A549 treated with DMSO at 1 μM for 4 hours (cell line): ENCODE measurements at places on chromosomes 2 and 18. TPM values are rescaled to one million over a fixed set of nuclear protein-coding genes. Genes with fewer than 3 reads are reported as not detected.

Gene PKDCC
- total RNA-seq = 24.5 to 32.9 TPM (median 29.4 TPM) in 5 replicates

Gene TMEM17
- 5.3 to 6.8 TPM (median 5.7 TPM) in 5 replicates for total RNA-seq

Gene TUBA3E
- total RNA-seq = not detected in 5 replicates

Gene MCEE
- total RNA-seq = 10.1 to 12.2 TPM (median 11.0 TPM) in 5 replicates

Gene KYNU
- total RNA-seq = 304 to 362 TPM (median 328 TPM) in 5 replicates

Gene RAD51AP2
- not detected in 5 replicates for total RNA-seq

Gene APLF
- 0.68 to 1.0 TPM (median 0.79 TPM) in 5 replicates for total RNA-seq

Gene TUBB8B
- 0.14 TPM in 1 of 5 replicates, not detected in the others for total RNA-seq

Gene CFC1
- not detected in 5 replicates for total RNA-seq

Gene DCDC2C
- 0.15 to 0.50 TPM (median 0.36 TPM) in 5 replicates for total RNA-seq

Gene RAB6C
- total RNA-seq = not detected in 5 replicates

Gene UGT1A1
- total RNA-seq = 0.68 to 0.96 TPM (median 0.88 TPM) in 5 replicates

Gene ALPG
- 0.07 to 0.15 TPM (median 0.13 TPM) in 4 of 5 replicates, not detected in the other for total RNA-seq

Gene CHRNA1
- not detected in 5 replicates for total RNA-seq

Gene SIX2
- total RNA-seq = 0.16 to 0.39 TPM (median 0.21 TPM) in 5 replicates

Gene MOB1A
- total RNA-seq = 71.1 to 103 TPM (median 89.9 TPM) in 5 replicates

Gene PDCD1
- not detected in 5 replicates for total RNA-seq

Gene TMEM163
- total RNA-seq = 0.08 to 0.15 TPM (median 0.12 TPM) in 4 of 5 replicates, not detected in the other

Gene ATP8B1
- 9.9 to 13.9 TPM (median 10.6 TPM) in 5 replicates for total RNA-seq

Gene LCT
- 0.02 to 0.06 TPM (median 0.02 TPM) in 5 replicates for total RNA-seq

Gene EPAS1
- 97.2 to 112 TPM (median 110 TPM) in 5 replicates for total RNA-seq

Gene SLC23A3
- total RNA-seq = 0.57 to 1.4 TPM (median 0.70 TPM) in 5 replicates

Gene MC2R
- not detected in 5 replicates for total RNA-seq

Gene GNLY
- 0.54 TPM in 1 of 5 replicates, not detected in the others for total RNA-seq

Gene MGAT4A
- total RNA-seq = 0.78 to 1.7 TPM (median 1.3 TPM) in 5 replicates

Gene ZNG1B
- 40.3 to 44.0 TPM (median 42.6 TPM) in 5 replicates for total RNA-seq

Gene NLRC4
- 0.05 TPM in 1 of 5 replicates, not detected in the others for total RNA-seq

Gene CRYGC
- not detected in 5 replicates for total RNA-seq

Gene CYP1B1
- 9.3 to 11.1 TPM (median 10.8 TPM) in 5 replicates for total RNA-seq

Gene RHOB
- total RNA-seq = 115 to 198 TPM (median 181 TPM) in 5 replicates

Gene DTNB
- total RNA-seq = 9.2 to 11.2 TPM (median 10.4 TPM) in 5 replicates

Gene VWC2L
- total RNA-seq = not detected in 5 replicates

Gene PMAIP1
- total RNA-seq = 11.9 to 16.4 TPM (median 14.1 TPM) in 5 replicates

Gene VSNL1
- total RNA-seq = not detected in 5 replicates

Gene COL3A1
- total RNA-seq = 0.22 to 0.26 TPM (median 0.25 TPM) in 5 replicates

Gene COL6A3
- 0.03 to 0.11 TPM (median 0.09 TPM) in 5 replicates for total RNA-seq

Gene BMP10
- not detected in 5 replicates for total RNA-seq

Gene SUCLG1
- total RNA-seq = 93.5 to 97.6 TPM (median 95.1 TPM) in 5 replicates

Gene ASPRV1
- 0.17 to 0.38 TPM (median 0.24 TPM) in 5 replicates for total RNA-seq

Gene SP5
- 0.05 TPM in 1 of 5 replicates, not detected in the others for total RNA-seq

Gene IL1B
- 0.17 to 0.49 TPM (median 0.28 TPM) in 5 replicates for total RNA-seq

Gene ADRA2B
- 0.03 to 0.09 TPM (median 0.08 TPM) in 4 of 5 replicates, not detected in the other for total RNA-seq

Gene ARHGAP25
- total RNA-seq = 0.13 to 0.21 TPM (median 0.16 TPM) in 5 replicates

Gene HSPE1
- 466 to 796 TPM (median 530 TPM) in 5 replicates for total RNA-seq

Gene GALR1
- not detected in 5 replicates for total RNA-seq

Gene MYO5B
- total RNA-seq = 12.4 to 14.9 TPM (median 13.0 TPM) in 5 replicates

Gene MYO1B
- 70.5 to 85.6 TPM (median 82.7 TPM) in 5 replicates for total RNA-seq

Gene TPO
- 0.07 to 0.13 TPM (median 0.10 TPM) in 4 of 5 replicates, not detected in the other for total RNA-seq

Gene RGPD3
- total RNA-seq = 0.12 to 0.28 TPM (median 0.16 TPM) in 5 replicates
